ENCODE measurements at places on chromosomes 2 and 18. TPM values are rescaled to one million over a fixed set of nuclear protein-coding genes. Genes with fewer than 3 reads are reported as not detected.

Gene TEKT4
- not detected for total RNA-seq

Gene SLC30A3
- 6.3 TPM for total RNA-seq

Gene EFHD1
- not detected for total RNA-seq

Gene SERPINB10
- total RNA-seq: not detected

DNA sequence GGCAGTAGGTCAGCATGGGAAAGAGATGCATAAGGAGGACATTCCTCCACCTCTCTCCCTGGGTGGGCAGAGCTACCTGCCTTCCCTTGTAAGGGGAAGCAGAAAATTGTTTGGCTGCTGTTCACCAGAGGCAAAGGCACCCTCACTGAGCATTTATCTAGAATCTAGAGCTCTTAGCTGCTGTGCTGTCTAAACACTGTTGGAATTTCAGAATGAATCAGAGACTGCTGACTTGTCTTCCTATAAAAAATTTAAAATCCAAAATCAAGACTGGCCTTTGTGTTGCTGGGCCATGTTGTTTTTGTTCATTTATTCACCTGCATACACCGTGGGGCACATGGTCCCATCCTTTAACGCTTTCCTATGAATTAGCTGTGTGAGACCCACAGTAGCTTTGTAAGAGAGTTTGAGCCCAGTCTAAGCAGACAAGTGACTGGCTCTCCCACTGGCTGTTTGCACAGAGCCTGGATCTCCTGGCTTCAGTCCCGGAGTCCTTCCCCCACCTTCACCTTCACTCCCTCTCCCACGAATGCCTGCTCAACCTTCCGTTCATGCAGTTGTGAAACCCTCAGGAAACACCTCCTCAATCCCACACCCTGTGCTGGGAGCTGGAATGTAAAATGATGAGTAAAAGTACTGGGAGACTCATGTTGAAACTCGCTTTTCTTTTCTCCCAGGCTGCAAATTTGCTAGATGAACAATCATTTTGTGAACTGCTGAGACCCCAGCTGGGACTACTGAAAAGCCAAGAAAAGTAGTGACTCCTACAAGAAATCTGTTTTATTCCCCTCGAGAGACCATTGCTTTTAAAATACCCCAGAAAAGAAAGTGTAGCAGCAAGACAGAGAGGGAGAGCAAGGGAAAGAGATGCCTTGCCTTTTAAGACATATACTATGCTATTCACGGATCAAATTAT, 76.2 kb downstream of the FAM168B start:
- no peak for DNase-seq

DNA sequence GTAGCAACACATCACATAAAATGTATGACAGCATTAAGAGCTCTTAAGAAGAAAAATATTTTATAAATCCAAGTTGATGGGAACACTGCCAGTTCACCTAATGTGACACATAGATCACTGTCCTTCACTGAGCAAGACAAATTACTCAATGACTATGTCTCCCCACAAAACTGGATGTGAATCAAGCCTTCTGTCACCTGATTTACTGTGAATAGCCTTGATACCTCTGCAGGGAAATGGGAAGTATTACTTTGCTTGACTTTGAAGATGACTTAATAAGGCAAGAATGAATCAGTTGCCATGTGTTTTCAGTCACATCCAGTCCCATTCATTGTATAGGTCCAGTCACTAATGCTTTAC, 94.6 kb downstream of the NYAP2 start:
- DNase-seq: no peak

DNA sequence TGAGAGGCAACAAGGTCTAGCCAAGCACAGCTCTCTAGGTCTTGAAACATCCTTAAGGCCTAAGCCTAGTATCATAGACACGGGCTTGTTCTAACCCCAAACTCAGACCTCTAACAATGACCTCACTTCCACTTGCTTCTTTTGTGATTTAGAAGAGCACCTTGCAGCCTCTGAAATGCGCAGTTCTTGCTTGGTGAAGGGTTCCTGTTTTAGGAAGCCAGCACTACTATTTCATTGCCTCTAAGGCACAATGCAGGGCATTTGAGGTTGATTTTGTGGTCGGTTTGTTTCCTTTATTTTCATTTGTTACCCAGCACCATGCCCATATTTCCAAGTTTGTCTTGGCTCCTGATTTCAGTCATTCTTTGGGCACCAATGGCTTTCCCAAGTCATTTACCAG, 117.0 kb upstream of the CYP1B1 start:
- DNase-seq: no peak

DNA sequence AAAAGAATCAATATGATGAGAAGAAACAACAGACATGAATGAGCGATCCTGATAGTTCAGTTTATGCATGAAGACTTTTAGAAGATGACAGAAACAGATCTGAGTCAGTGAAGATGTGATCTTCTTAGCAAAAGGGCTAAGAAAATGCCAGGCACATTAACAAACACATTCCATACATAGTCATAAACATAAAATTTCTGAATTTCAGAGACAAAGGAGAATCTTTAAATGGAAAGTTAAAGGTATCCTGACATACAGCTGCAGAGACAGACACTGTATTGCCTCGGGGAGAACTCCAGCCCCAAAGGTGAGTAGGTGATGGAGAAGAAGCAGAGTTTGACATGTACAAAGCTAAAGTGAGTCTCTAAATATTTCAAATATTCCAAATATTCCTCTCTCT, 40.6 kb upstream of the FN1 start:
- no peak for DNase-seq
